ENCODE measurements at places on chromosomes 7 and 10. TPM values are rescaled to one million over a fixed set of nuclear protein-coding genes. Genes with fewer than 3 reads are reported as not detected.
A peak's percentile ranks its signal among the peaks of the same experiment; 100 is the strongest.

GJD4 gene
- total RNA-seq: not detected

TMEM106B gene
- 82.8 TPM for total RNA-seq

LAMB1 gene
- total RNA-seq: 117 TPM

- DNase-seq: no peak
Observed at GRCh38 chr7:97873606-97874005, 1.4 kb upstream of the ASNS start.

- DNase-seq: no peak
Observed at GRCh38 chr7:50412973-50413372, 37.2 kb downstream of the FIGNL1 start.

DNA sequence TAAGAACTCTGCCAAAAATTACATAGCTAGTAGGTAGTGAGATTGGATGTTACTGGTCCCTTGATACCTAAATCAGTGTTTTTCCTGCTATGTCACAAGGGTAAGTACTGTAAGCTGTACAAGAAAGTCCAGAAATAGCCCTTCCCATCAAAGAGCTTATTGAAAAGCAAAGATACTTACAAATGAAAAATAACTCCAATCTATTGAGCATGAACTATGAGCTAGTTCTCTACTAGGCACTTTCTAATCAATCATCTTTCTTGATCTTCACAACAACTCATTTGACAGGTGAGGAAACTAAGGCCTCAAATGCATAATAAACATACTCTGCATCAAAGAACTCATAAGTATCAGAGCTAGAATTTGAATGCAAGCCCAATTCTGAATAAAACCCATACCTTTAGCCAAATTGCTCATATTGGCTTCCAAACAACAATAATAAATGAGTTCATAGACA lies 249.8 kb upstream of the TCF7L2 start:
- no peak for DNase-seq

GRCh38 chr10:35644050-35644950 lies 2.2 kb upstream of the FZD8 start:
- no peak for DNase-seq

DNA sequence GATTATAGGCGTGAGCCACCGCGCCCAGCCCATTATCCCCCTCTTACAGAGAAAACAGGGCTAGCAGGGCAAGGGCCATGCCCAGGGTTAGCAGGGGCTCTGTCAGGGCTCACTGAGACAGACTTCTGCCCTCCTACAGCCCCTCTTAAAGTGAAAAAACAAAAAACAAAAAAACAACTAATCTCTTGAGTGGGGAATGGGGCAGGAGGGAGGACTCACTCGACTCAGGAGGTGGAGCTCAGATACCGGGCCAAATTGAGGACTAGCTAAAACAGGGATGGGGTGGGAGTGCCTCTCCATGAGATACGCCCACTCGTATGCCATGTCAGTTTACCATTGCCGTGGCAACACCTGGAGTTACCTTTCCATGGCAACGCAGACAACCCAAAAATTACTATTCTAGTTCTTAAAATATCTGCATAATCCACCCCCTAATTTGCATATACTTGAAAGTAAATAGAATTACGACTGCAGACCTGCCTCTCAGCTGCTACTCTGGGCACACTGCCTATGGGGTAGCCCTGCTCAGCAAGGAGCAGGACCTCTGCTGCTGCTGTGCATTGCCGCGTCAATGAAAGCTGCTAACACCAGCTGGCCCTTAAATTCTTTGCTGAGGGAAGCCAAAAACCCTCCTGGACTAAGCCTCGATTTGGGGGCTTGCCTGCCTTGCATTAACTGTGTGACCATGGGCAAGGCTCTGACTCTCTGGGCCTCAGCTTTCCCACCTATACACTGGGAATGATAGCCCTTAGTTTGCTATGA lies 13.4 kb downstream of the SSC4D start:
- no peak for DNase-seq

DNA sequence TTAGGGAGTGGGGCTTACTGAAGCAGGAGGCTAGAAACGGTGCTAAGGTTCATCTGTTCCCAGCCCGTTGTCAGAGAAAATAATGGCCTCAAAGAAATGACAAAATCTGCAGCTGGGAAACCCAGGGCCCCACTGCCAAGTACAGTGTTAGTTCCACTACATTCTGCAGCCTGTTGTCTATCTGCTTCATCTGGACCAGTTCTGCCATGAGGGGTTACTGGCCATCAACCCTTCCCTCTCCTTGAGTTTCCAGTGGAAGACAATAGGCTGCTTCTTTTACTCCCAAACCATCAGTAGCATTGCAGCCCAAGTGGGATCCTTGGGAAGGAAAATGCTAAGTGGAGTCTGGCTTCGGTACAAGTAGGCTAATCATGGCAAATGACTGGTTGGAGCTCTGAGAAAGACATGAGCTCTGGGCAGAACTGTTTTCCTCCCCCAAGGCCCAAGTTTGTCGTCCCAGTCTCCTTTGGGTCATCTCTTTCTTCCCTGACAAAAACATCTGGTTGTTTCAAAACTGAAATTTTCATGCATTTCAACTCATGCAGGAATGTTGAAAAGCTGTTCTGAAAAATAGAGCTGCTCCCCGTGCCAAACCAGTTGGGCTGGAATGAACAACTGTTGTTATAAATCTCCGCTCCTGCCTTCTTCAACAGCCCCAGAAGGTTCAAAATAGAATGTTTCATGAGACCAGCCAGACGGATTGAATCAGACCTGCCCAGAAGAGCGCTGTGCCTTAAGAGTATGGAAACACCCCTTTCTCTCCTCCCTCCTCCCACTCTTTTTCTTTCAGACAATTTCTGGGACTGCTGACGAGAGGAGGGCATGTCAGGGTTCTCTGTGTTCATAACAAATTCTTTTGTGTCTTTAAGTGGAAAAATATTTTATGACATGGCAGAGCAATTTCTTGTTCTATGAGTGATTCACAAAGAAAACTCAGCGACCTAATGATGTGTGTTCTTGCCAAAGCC lies 116.6 kb downstream of the RAB18 start:
- peak; percentile 58 for DNase-seq

FOXK1 gene
- total RNA-seq: 4.3 TPM

ACSM6 gene
- not detected for total RNA-seq

DNA sequence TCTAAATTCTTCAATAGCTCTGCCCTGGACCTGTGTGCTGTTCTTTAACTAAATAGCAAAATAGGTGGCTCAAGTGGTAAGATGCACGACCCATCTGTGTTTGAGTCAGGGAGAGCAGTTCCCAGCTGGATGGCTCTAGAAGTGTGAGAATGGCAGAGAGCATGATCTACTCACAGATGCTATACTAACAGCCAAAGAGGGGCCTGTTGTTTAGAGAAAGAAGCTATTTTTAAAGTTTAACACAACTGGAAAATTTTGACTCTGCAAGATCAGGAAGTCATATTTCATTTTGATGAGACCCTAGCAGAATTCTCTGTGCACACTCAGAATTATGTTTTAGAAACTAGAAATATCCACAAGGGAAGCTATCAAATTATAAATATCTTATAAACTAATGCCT lies 87.4 kb upstream of the PIP4K2A start:
- no peak for DNase-seq

CALML3 gene
- not detected for total RNA-seq

GRCh38 chr10:86210416-86210815 lies 156.2 kb downstream of the GRID1 start:
- DNase-seq: no peak

DNA sequence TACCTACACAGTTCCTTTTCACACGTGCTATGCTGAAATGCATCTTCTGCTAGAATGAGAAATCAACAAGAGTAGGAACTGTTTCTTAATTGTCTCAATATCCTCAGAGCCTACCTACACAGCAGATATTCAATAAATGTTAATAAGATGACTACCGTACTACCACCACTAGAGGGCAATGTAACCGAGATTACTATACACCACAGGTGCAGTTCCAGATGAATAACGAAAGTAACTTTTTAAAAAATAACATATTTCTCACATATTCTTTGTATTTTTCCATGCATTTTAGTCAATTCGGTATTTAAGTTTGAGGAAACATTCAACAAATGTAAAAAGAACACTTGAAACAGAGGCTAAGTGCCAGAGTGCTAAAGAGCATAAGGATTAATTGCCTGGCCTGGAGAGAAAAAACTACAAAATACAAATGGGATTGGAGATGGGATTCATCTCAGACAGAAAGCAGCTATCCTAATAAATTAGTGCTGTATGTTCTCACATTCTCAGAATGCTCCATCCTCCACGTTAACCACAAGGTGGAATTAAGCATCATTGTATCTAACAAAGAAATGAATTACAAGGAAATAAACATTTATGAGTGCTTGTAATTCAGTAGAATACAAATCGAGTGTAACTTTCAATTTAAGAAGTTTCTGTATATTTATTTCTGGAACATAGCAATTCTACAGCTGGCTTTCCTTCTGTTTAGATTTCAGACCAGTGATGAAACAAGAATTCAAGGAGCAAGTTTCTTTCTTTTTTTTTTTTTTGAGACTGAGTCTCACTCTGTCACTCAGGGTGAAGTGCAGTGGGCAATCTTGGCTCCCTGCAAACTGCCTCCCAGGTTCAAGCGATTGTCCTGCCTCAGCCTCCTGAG lies 20.3 kb upstream of the HECTD2 start:
- peak; percentile 71 for DNase-seq

DNA sequence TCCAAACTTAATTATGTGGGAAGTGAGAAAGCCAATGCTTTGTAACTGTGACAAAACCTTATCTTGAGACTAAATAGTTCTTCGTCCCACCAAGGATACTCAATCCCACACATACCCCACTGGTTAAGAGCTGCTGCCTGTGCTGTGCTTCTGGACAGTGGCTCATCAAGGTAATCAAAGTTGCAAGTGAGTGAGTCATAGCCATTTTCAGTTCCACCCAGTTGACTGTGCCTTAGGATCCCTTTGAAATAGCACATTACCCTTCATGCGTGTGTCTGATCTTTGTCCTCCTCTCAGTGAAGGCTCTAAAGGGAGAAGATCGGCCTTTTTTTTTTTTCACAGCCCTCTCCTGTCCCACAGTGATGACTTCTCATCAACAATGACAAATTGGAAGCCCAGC lies 706.0 kb upstream of the AUTS2 start:
- DNase-seq: no peak

GRCh38 chr7:1392556-1392955 lies 66.7 kb downstream of the MICALL2 start:
- DNase-seq: no peak

GRCh38 chr7:3673524-3673923 lies 372.5 kb downstream of the SDK1 start:
- DNase-seq: peak; percentile 6

KIF20B gene
- total RNA-seq: 23.5 TPM

DNA sequence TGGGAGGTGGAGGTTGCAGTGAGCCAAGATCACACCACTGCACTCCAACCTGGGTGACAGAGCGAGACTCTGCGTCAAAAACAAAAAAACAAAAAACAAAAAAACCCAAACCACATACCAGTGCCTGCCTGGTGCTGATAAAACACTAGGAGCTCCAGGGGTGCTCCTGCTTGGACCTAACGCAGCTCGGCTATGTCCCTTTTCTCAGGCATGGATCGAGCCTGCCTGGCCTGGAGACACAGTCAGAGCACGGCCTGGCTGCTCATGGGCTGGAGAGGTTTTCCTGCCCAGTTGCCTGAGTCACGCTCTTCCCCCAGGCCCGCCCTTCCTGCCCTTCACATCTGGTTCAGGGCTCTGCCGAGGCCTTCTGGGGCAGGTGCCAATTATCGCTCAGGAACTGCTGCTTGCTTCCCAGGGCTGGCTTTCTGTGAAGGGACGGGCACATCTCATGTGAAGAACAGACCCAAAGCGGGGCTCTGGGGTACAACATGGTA lies 12.6 kb upstream of the NPFFR1 start:
- DNase-seq: peak; percentile 89

DNA sequence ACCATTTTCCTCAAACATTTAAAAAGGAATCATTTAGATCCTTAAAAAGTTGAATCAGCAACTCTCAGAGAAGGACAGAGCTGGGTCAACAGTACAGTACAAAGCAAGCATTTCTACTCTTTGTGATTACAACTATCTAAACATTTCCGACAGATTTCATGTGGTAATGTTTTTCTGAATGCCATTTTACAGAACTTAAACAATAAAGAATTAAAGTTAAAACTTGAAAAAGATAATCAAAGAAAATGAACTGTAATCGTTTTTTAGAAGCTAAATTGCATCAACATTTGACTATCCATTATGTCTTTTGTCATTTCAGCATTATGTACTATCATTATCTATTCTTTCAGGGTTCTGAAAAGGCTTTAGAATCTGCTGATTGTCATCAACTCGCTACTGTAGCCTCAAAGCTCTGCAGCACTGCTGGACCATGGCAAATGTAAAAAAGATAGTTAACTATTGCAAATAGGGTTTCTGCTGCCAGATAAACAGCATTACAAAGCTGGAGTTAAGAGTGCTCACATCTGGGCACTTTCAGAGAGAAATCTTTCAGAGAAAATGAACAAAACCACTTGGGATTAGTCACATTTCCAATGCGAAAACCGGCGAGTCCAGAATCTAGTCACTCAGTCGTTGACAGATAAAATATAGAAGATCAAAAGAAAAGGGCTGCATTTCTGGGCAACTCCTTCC lies 160.4 kb upstream of the LAMB4 start:
- no peak for DNase-seq

ANKRD30A gene
- not detected for total RNA-seq

GRCh38 chr7:140041659-140042385 lies 20.9 kb downstream of the PARP12 start:
- DNase-seq: peak; percentile 49

DYNC1I1 gene
- not detected for total RNA-seq

- DNase-seq: peak; percentile 45
Observed at GRCh38 chr7:95871075-95871848, 98.9 kb downstream of the DYNC1I1 start.

GIMAP6 gene
- not detected for total RNA-seq

GRCh38 chr7:12287901-12288300 lies 76.8 kb downstream of the TMEM106B start:
- DNase-seq: no peak

GRCh38 chr7:113752289-113752688 lies 166.5 kb downstream of the PPP1R3A start:
- no peak for DNase-seq

- no peak for DNase-seq
Observed at GRCh38 chr10:49577182-49577925, 32.8 kb upstream of the SLC18A3 start.

NRG3 gene
- not detected for total RNA-seq

GRCh38 chr7:132443761-132444520 lies 132.3 kb downstream of the PLXNA4 start:
- DNase-seq: no peak

DNA sequence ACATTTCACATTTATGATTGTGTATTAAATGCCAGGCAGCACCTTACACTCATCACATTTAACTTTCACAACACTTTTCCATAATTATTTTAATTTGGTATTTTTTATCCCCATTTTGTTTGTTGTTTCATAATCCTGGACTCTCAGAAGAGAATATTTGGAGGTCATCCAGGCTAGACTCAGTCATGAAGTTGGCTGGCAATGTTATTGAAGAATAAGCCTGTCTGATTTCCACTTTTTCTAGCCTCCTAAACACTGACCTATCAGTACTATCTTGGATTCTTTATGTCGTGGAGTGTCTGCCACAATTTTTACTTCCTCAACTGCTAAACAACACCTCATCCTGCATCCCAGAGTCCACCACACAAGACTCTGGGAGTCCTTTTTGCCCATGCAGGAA lies 372.3 kb upstream of the NRP1 start:
- peak; percentile 28 for DNase-seq

TAC1 gene
- total RNA-seq: not detected

- DNase-seq: no peak
Observed at GRCh38 chr10:17657103-17657500, 13.2 kb downstream of the STAM start.

Measured in IMR-90 (cell line).